ENCODE measurements at places on chromosomes 3 and 15. TPM values are rescaled to one million over a fixed set of nuclear protein-coding genes. Genes with fewer than 3 reads are reported as not detected.

GRCh38 chr3:15633766-15634598, 32.4 kb downstream of the BTD start:
- peak; percentile 41 for DNase-seq

DNA sequence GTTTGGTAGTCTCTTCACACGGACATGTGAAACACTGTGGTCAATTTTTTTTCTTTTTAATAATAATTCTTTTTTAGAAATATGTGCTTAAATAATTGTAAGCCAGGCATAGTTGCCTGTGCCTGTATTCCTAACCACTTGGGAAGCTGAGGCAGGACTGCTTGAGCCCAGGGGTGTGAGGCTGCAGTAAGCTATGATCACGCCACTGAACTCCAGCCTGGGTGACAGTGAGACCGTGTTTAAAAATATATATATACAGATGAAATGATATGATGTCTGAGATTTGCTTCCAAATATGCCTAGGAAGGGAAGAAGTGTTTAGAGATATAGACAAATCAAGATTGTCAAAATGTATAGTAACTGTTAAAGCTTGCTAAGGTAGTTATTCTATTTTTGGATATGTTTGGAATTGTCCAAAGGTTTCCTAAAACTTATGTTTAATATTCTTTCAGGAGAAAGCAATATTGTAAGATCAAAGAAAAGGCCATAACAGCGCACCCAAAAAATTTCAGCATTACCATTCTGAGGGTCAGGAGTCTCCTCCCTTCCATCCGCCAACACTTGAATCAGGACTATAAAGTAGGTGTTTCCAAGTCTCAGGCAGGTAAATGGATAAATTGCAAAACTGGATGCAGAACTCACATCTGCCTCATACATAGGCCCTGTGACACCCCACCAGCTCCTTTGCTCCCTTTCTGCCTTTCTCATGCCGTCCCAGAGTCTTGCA, 532 bp upstream of the SELENOT start:
- no peak for DNase-seq

The GOLGA8K gene
- total RNA-seq, result 0.77 TPM

- DNase-seq, result peak; percentile 55
Observed at GRCh38 chr3:4350789-4351163, 47.6 kb downstream of the SETMAR start.

DNA sequence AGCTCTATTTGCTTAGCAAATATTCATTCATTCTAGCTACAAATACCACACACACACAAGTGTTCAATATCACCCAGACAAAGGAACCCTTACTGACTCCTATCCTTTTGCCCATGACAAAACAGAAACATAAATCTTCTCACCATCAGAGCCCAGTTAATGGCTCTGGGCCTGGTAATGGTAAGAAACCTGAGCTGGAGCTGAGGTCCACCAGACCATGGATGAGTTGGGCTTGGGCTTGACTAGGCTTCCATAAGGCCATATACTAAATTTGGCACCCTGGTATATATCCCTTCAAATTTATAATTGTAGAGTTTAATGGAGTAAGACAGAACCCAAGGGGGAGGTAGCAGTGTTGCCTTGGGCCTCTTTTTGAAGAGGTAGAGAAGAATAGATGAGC, 29.4 kb downstream of the GPR176 start:
- no peak for DNase-seq

- no peak for DNase-seq
Observed at GRCh38 chr3:42734263-42734860, 31.8 kb upstream of the HHATL start.

DNA sequence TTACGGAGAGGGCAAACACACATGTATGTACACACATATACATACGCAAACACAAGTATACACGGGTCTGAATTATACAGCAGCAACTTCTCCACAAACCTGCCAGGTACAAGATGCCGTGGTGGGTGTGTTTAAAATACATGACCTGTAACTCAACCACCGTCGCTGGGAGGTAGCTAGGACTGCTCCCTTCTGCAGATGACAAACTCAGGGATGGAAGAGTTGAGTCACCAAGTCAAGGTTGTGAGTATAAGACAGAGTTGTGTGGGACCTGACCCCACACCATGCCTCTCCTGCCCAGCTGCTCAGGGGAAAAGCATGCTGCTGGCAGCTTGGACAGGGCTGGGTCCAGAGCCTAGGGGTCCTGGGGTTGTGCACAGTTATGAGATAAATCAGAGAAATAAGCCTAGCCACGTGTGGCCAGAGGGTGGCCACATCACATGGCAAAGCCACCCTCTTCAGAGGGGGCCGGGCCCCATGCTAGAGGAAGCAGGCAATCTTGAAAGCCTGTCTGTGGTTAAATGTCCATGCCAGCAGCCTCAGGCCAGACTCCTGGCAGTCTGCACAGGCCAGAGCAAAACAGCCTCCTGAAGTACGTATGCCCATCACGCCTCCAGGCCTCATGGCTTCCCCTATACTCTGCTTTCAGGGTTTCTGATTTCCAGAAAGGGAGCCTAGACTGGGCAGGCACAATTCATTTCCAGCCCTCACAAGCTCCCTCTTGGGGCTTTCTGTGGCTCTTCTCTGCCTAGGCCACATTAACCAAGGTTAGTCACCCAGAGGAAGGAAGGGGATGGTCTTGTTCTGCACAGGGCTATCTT, 107.7 kb upstream of the RPL32 start:
- peak; percentile 70 for DNase-seq

DNA sequence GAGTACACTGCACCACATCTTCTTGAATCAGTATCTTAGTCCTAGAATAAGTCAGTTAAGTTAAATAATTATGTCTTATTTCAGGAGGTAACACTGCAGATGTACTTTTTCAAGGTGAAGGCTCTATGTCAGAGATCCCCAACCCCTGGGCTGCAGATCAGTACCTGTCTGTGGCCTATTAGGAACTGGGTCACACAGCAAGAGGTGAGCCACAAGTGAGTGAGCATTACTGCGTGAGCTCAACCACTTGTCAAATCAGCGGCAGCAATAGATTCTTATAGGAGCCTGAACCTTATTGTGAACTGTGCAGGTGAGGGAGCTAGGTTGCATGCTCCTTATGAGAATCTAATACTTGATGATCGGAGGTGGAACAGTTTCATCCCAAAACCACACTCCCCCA, 851.9 kb upstream of the ALCAM start:
- DNase-seq, result no peak

DNA sequence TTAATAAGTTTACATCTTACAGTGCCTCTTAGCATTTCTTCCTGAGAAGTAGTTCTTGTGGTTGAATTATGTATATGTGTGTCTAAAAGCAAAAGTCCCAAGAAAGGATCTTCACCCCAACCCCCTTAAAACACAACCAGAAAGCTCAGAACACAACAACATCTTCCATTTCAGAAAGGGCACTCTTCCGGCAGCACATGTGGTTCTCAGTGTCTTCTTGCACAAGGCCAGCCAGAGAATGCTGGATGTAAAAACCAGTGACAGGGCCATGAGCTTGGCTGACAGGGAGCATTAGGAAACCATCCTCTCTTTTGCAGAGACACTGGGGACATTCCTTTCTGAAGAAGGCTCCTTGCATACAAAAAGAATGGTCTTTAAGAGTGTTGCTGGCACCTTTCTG, 45.0 kb downstream of the EEFSEC start:
- no peak for DNase-seq

GRCh38 chr3:41808152-41808551, 153.8 kb downstream of the ULK4 start:
- DNase-seq, result peak; percentile 73

The AGBL1 gene
- not detected for total RNA-seq

The TRPM1 gene
- not detected for total RNA-seq

GRCh38 chr15:97598353-97598798, 362.1 kb upstream of the ARRDC4 start:
- no peak for DNase-seq
